ENCODE measurements at places on chromosomes 12 and 14.

DNA sequence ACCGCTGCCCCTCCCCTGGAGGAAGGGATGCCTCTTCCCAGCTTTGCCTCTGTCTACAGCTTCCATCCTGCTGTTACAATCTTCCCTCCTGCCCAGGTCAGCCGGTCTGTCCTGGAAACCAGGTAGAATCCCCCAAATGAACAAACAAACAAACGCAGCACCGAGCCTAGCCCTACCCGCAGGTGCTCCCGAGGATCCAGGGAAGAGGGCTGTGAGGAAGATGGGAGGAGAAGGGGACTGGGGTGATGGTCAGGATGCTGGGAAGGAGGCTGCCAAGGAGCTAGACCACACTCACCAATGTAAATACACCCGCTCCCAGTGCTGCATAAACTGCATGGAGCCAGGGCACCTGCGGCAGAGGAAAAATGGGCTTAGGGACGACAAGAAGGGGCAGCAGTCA is 16.6 kb downstream of the FAIM2 start:
- no peak for DNase-seq

DNA sequence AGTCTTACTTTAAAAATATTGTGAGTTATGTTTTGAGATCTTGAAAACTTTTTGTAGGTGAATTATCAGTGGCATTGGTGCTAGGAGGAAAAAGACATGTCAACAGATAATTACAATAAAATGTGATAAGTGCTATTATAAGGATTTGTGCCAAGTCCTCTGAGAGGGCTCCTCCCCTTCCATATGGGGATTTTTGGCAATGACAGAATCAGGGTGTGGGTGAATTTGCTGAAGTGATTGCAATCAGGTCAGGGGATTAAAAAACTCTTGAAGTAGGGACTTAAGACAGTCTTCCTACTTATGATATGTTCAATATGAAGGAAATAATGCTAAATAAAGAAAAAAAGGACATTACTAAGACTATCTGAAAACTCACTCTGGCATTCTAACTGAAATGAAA is 122.5 kb downstream of the SLC15A5 start:
- no peak for DNase-seq

- DNase-seq: no peak
Observed at GRCh38 chr12:49044660-49045059, 15.9 kb downstream of the KMT2D start.

- DNase-seq: no peak
Observed at GRCh38 chr12:109963743-109964429, 32.3 kb downstream of the GIT2 start.

DNA sequence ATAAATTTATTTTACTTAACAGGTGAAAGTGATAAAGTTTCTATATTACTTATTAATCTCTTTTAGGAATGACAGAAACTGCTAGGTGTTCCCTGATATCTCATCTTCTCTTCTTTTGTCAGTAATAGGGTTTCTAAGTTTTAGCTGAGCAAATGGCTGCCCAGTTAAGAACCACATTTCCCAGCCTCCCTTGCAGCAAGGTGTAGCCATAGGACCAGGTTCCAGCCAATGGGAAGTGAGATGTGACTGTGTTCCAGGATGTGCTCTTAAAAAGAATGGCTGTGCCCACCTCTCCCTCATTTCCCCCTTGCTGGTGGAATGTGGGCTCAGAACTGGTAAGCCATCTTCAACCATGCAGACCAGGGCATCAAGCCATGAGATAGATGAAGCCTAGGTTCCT is 165.6 kb downstream of the HELB start:
- DNase-seq: no peak

- no peak for DNase-seq
Observed at GRCh38 chr12:80655751-80656150, 51.7 kb upstream of the MYF6 start.

- no peak for DNase-seq
Observed at GRCh38 chr12:49702676-49703215, 4.5 kb downstream of the FMNL3 start.
